ENCODE measurements at places on chromosomes 5 and 9.

DNA sequence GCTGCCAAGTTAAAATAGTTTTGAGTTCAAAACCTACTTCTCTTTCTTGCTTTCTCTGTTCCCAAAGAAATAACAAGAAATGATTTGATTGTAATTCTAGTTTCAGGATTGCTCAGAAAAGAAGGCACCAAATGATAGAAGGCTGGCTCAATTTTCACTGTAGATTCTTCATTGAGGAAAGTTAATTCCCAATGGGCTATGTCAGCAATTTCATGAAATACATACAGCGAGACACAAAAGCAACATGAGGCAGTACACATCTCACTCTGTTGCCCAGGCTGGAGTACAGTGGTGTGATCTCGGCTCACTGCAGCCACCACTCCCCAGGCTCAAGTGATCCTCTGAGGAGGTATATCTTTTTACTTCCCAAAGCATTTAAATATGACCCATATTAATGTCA lies 1659.9 kb upstream of the C9orf72 start:
- DNase-seq, result no peak

DNA sequence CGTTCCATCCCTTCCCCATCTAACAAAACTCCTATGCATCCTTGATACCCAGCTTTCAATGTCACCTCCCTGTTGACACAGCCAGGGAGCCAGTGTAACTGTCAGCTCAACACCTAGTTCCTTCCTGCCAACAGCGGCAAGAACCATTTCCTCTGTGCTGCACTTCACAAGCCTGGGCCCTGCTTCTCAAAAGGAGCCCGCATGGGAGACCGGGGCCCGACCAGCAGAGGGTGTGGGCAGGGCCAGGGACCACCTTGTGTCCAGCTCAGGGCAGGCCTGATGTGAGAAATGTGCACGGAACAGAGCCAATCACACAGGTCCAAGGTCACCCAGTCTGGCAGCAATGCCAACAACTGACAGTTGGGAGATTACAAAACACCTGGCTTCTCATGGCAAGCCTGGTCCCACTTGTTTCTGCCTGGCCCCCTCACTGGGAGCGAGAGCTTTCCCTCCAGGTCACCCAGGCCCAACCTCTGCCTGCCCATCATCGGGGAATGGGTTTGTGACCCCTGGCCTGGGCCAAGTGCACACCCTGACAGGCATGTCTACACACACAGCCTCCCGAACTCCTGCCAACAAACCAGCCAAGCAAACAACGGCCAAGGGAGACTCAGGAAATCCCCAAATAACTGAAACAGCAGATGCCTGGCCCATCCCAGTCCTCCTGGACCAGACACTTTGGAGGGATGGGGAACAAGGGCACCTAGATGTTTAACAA lies 3.1 kb downstream of the RNF44 start:
- DNase-seq, result no peak

DNA sequence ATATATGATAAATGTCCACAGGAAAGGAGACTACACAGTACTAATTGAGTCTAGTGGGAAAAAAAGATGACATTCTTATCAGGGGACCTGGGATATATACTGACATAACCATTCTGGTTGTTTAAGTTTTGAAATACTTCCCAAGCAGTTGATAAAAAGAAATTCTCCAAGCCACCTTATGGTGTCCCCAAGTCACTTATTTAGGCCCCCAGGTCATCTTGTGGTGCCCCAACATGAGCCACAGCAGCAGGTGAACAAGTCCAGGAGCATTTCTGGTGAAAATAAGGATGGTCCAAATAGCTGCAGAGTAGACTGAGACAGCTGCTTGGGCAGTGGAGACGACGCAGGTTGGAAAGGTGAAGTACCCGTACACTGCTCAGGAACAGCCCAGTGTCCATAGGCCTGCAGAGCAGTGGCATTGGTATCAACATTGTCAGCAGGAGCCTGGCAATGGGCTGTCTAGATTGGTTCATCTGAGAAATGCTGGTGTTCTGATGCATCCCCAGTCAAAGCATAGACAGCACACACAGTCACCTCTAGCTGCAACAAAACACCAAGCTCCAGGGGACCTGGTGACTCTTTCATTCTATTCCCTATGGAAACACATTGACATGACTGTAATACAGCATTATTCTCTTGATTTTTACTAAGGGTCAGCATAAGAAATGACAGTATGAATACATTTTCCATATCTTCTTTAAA lies 430.6 kb downstream of the NR2F1-AS1 start:
- no peak for DNase-seq

DNA sequence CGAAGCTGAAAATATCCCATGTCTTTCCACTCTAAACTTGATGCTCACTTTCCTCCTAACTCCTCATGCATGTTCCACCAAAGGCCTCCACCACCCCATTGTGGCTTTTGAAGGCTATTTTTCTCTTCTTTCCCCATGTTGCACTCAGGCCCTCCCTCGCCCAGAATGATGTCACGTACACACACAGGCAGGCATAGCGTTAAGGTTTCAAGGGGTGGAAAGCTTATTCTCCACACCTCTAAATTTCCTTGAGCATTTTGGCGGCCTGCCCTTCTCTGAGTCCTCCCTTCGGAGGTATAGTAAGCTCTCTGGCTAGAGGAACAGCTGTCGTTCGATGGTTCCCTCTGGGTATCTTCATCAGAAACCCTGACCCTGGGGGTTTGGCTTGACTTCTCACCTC lies 673.5 kb downstream of the ACTL7B start:
- DNase-seq, result no peak

DNA sequence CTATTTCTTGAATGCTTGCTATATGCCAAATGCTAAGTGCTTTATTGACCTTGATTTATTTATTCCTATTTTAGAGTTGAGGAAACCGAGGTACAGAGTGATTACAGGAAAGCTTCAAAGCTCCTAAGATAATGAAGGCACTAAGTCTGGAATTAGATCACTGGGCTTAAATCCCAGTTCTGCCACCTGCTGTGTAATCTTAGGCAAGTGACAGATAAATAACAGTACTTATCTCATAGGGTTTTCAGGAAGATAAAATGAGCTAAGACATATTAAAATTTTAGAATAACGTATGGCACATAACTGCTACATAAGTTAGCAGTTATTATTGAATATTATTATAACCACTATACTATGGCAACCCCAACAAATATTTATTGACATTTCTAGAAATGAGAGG lies 843.8 kb downstream of the DTWD2 start:
- no peak for DNase-seq

GRCh38 chr5:6902597-6902996 lies 189.4 kb downstream of the TENT4A start:
- DNase-seq, result peak; percentile 86

- DNase-seq, result no peak
Observed at GRCh38 chr9:118362596-118362995, 658.4 kb downstream of the TLR4 start.

DNA sequence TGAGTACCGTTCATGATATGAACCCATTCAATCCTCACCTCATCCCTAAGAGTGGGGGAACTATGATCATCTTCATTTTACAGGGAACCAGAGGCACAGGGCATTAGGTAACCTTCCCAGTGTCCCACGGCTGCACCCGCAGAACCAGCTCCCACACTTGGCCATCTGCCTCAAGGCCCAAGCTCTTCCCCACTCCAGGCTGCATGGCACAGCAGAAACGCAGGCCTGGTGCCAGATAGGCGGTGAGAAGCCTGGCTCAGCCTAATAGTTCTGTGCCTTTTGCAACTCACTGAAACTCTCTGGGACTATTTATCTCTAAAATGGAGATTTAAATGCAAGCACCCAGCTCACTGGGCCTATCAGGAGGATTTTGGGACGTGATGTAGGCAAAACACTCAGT lies 90.8 kb upstream of the ZNF618 start:
- no peak for DNase-seq

DNA sequence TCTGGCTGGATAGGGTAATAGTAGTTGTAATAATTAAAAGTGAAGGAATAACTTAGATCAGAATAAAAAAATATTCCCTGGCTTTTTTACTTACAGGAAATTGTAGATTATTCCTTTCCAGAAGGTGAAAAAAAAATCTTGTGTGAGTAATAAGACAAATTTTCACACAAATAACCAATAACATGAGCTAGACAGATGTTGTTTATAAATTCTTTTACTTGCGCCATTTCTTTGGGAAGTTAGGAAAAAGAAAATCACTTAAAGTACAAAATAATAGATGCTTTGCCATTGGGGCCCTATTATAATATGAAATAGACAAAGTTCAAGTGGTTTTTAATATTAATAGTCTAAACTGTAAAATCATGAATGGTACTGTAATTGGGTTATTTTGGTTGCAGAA lies 204.1 kb downstream of the ARRDC3 start:
- no peak for DNase-seq

DNA sequence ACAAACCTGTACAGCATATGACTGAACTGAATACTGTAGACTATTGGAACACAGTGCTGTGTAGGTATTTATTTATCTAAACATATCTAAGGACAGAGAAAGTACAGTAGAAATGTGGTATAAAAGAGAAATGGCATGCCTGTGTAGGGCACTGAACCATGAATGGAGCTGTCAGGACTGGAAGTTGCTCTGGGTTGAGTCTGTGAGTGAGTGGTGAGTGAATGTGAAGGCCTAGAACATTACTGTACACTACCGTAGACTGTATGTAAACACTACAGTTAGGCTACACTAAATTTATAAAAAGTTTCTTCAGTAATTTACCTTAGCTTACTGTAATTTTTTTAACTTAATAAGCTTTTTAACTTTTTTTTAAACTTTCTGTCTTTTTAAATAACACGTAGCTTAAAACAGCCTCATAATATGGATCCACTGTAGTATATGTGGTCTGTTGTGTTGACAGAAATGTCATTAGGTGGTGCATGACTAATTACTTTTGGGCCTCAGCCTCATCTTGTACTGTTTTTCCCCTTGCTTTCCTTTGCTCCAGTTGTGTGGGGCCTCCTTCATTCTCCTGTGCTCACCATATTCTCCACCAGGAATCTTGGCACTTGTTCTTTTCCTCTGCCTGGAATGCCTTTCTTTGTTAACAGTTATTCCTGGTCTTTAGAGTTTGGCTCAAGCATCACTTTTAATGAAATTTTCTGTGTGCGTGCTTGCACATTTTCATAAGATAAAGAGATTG lies 8.8 kb downstream of the SPIN1 start:
- DNase-seq, result no peak

- no peak for DNase-seq
Observed at GRCh38 chr5:76941442-76941841, 11.4 kb upstream of the CRHBP start.

GRCh38 chr5:472656-473550 lies 29.9 kb downstream of the EXOC3 start:
- peak; percentile 90 for DNase-seq
